Activated T-cell treated with anti-CD3 and anti-CD28 coated beads, Interleukin-2, amount 50 U/mL, for 4 hours (primary cell): ENCODE measurements at places on chromosomes 13 and 19. TPM values are rescaled to one million over a fixed set of nuclear protein-coding genes. Genes with fewer than 3 reads are reported as not detected.

- no peak for DNase-seq
These were observed 62.0 kb downstream of the ZNF100 start for GRCh38 chr19:21705393-21705792.

- no peak for DNase-seq
These were observed 23.1 kb upstream of the TNFRSF19 start for GRCh38 chr13:23547000-23547590.

DNA sequence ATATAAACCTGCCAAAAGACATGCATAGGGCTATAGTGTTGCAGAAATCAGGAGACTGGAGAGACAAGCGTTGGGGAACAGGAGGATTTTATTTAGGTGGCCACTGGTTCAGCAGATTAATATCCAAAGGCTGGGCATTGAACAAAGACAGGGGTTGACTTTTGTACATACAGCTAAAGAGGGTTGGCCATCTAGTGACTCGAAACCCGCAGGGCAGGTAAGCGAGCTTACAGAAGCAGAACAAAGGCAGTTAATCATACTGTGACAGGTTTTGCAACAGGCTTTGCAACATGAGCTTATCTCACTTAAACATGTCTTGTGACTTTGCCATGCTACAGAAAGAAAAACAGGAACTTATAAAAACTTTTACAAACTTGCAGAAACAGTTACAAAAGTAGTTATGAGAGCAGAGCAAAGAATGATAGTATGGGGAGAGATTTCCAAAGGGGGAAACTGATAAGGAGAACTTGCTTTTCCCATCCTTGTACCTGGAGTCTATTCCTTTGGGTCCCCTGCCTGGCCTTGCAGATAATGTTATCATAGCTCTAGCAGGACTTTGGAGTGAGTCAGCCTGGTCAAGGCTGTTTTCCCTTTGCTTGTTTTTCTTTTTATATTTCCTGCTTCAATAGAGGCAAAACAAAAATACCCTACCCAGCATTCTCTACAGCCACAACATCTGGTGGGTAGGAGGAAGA is 234.2 kb downstream of the PCDH17 start:
- DNase-seq: no peak

DNA sequence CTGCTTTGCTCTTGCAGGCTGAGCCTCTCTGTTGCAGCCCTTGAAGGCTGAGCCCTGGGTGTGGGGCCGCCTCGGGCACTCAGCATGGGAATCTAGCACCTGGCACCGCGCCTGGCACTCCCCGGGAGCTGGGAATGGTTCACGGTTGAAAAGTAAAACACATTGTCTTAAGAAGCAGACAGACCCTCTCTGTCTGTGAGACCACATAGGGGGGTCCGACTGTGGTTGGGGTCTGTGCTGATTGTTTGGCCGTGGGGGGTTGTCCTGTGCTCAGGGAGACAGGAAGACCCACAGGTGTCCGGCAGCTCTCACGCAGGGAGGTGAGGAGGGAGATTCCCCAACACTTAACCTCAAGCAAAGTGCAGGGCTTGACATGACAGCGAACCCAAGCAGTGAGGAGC is 64.8 kb downstream of the SOX1 start:
- no peak for DNase-seq

DNA sequence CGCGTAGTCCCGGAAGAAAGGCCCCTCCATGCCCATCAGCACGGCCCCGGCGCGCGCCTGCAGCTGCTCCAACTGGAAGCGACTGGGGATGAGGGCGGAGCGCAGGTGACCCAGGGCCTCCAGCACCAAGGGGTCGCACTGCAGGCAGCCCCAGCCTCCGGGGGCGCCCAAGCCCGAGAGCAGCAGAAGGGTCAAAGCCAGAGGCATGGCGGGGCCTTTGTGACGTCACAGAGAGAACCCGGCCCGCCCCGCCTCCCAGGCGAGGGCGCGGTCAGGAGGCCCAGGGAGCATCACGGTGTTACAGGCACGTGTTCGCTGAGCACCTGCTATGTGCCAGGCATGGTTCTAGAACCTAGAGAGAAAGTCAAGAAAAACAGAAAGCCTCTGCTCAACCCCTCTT is at the start of gene IZUMO2:
IZUMO2 (minus strand) TSS at position 294 of the 400 bp plus-strand sequence; CDS start at position 207, 87 bp downstream.
- no peak for DNase-seq

DNA sequence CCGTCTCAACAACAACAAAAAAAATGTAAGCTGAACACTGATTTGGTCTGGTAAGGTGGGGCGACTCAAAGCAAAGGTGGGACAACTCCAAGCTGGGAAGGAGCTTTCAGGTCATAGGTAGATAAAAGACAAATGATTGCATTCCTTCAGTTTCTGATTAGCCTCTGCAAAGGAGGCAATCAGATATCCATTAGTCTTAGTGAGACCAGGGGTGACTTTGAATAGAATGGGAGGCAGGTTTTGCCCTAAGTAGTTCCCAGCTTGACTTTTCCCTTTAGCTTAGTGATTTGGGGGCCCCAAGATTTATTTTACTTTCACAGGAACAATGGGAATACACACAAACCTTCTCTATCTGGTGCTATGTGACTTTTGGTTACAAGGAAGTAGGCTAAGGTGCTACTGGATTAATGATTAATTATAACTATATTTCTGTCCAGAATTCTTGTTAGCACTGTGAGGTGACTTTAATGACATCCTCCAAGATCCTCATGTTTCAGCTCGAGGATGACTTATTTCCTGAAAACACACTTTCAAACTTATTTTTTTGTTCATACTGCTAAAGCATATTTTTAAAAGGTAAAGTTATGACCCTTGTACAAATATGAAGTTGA is 10.6 kb upstream of the MTRF1 start:
- no peak for DNase-seq

- DNase-seq: no peak
These were observed 753.9 kb downstream of the OLFM4 start for GRCh38 chr13:53782488-53782961.

- DNase-seq: no peak
These were observed 70.4 kb upstream of the FARP1 start for GRCh38 chr13:98072476-98072875.

DNA sequence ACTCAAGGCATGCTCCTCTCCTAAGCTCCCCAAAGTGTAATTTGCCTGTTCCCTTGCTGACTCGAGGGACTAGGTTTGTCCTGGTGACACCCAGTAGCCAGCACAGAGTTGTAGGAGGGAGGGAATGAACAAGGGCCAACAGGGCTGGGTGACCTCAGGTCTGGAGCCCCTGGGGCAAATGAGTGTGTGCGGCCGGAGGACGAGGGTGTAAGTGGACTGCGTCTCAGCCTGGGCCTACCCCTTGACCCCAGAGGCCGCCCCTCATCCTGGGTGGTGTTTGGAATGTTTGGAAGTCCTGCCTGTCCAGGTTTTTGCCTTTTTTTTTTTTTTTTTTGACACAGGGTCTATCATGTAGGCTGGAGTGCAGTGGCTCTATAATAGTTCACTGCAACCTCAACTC is 1.3 kb upstream of the ZNF653 start:
- no peak for DNase-seq

- DNase-seq: no peak
These were observed 6.8 kb upstream of the KDM4B start for GRCh38 chr19:4962085-4962619.

GRCh38 chr19:49119411-49120324 is at the start of gene PPFIA3:
PPFIA3 (plus strand) TSS chr19:49119544; CDS start chr19:49127874, 8,330 bp downstream.
- DNase-seq: no peak

GRCh38 chr13:49421391-49421790 is 22.5 kb downstream of the CAB39L start:
- DNase-seq: peak; percentile 11

GRCh38 chr19:38287604-38288003 is 16.4 kb upstream of the C19orf33 start:
- DNase-seq: no peak

DNA sequence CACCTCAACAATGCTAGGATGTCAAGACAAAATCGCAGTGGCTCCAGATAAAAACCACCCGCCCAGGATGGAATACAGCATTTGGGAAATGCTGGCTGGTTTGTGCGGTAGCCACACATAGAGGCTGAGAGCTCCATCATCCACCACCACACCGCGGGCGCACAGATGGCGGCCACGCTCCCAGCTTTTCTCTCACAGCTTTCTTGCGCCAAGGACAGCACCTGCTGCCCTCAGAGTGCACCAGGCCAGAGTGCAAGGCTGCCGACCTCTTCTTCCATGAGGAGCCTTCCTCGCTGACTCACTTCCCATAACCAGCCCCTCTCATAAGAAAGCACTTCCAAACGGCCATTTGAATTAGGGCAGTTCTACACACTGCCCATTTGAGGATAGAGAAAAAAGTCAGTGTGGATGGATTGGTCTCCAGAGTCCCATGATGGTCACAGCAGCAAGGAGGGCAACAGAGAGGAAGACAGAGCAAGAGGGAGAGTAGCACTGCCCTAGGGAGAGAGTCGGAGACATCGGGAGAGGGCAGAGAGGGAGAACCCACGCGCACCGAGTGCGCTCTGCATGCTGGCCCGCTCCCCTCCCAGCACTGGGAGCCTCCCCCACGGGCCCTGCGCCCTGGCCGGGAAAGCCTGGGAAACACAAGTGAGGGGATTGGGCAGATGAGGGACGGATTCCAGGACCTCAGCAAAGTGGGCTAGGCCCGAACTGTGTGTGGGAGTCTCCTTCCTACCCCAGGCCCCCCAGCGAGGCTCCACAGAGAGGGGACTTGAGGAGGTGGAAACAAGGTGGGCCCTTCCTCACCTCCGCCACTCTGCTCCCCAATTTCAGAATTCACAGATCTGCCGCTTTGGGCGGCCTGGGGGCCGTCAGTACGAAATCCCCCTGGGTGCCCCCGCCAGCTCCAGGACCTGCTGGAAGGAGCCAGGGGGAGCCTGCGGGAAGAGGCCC is 156.9 kb downstream of the USP12 start:
- no peak for DNase-seq

GRCh38 chr19:54343868-54344267 is 4.9 kb upstream of the LILRA4 start:
- no peak for DNase-seq

GRCh38 chr13:38850868-38851626 is 139.6 kb downstream of the STOML3 start:
- DNase-seq: no peak

DNA sequence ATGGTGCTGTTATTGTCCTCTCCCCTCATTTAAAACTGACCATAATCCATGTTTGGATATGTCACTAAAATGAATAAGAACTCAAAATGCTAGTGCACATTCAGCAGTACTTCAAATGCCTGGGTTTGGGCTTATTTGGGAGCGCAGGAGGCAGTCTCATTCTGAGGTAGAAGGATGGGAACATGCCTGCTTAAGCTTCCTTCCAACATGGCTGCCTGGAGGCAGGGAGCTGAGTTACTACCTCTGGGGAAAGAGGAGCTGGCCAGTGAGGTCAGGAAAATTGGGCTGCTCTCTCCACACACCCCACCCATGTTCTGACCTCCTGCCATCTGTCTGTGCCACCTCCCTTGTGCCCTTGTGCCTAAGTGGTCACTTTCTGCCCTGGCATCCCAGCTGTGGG is 85.7 kb downstream of the PTPRS start:
- no peak for DNase-seq

GRCh38 chr13:21309542-21310172 is 133.2 kb downstream of the MRPL57 start:
- no peak for DNase-seq

TUBB4A gene
- total RNA-seq: 9.2 TPM

TUBA3C gene
- total RNA-seq: not detected

ITPKC gene
- total RNA-seq: 8.2 TPM

PROZ gene
- total RNA-seq: not detected

ATP4A gene
- total RNA-seq: not detected

PEG3 gene
- 0.18 TPM for total RNA-seq
